Cerebellar nuclear complex (tissue), 1 donor: ENCODE measurements at places on chromosomes 7 and 10.

- DNase-seq: no peak
Measured at GRCh38 chr7:154425271-154425670, 373.1 kb downstream of the DPP6 start.

DNA sequence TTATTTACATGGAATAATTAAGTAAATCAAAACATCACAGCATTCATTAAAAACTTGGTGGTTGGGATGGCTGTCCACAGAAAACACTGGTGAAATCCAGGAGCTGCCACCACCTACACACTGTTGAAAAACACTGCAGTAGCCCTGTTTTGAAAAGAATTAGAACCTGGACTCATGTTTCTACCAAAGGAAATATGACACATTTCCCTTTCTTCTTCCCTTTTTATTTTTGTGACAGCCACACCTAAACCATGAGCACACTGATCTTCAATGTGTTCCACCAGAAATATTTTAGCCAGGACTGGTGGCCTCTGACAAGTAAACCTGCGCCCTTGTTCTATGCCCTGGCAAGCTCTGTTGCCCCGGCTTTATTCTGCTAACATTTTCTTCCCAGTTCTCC is 3.3 kb downstream of the TMEM140 start:
- DNase-seq: no peak

GRCh38 chr10:26438534-26439341 is 597 bp downstream of the APBB1IP start:
- no peak for DNase-seq

GRCh38 chr10:131802996-131803395 is 97.8 kb upstream of the PPP2R2D start:
- no peak for DNase-seq

DNA sequence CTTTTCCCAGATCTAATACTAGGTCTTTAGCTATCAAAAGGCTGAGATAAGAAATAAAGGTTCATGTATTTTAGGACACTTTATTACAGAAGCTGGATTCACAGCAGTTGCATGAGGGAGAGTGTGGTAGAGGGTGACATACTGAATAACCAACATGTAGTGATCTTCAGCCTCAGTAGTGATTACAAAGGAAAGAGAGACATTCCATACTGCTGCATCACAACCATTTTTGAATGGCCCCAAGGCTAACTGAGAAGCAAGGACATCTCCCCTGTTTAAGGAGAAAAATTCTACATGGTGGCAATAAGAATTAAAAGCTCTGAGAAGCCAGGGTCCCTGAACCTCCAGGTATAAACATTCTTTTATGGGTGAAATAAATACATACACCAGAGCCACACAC is 35.3 kb downstream of the COG5 start:
- DNase-seq: no peak

GRCh38 chr10:29250066-29250465 is 38.8 kb upstream of the LYZL1 start:
- DNase-seq: no peak

DNA sequence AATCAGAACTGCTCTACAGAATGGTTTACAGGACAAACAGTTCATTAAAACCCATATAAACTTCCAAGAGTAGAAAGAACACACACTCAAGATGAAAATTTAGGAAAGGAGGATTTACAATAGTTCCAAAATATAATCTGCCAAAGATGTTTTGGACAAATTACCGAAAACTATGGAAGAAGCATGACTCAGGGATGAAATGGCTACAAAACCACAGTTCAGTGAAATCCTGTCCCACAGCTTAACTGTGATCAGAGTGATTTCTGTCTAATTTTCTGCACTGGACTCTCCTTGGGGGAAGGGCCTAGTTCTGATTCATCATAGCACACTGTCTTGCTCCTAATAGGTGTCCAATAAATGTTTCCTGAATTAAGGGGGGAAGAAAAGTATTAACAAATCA is 82.2 kb downstream of the HIPK2 start:
- no peak for DNase-seq

DNA sequence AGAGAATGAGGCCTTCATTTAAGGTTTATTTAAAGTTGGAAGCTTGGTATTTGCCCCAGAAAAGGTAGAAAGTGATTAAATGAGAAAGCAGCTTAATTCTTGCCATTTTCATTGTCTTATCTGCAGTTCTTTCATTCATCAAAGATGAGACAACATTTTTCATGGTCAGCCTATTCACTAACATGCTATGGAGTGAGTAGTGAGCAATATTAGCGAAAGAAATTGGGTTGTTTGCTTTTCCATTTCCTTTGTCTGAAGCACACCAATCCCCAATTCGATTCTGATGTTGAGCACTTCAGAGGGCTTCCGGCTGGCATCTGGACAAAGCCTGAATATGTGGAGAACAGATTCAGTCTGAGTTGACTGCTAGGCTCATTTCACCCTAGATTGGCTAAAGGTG is 317.2 kb downstream of the BBS9 start:
- no peak for DNase-seq

DNA sequence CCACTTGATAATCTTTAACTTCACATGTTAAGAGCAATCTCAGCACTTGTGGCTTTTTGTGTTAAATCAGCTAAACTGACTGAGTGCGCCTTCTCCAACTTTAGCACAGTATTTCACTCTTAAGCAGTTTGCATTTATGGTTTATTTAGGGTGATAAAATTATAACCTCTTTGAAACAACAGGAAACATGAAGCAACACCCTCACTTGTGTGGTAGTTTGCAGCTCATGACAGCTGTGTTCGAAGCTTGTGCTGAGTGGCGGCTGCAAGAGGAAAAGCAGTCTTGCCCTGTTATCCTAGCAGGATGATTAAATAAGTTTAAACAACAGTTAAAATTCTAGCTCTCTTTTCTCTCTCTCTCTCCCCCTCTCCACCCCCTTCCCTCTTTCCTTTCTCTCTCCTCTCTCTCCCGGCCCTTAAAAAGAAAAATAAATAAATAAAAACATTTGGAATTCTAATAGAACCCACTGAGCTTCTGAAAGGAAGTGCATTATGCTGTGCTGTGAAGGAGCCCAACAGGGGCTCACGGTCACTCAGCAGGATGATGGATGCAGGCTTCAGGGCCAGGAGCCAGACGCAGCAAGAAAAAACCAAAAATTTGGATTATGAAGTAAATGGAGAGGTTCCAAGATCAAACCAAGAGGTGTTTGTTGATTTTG is 25.2 kb downstream of the OGDH start:
- no peak for DNase-seq

- DNase-seq: no peak
Measured at GRCh38 chr7:140069298-140069949, 6.7 kb upstream of the PARP12 start.

- DNase-seq: no peak
Measured at GRCh38 chr10:89053555-89053954, 63.0 kb downstream of the FAS start.

GRCh38 chr7:23356726-23357125 is 57.6 kb downstream of the MALSU1 start:
- no peak for DNase-seq

DNA sequence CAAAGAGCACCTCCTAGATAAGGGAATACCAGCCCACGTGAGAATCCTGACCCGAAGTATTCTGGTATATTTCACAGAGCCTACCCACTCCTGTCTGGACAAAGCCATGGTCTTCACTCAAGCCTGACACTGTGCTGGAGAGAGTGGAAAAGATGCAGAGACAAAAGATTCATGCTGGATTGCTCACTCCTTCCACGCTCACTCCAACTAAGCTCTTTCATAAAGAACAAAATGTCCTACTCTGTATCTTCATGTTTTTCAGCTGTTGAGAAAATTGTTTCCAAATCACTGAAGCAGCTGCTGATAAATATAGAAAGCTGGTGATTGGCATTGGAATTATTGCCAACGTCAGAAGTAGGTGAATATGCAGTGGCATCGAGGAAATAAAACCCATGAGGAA is 106.0 kb downstream of the ABLIM1 start:
- DNase-seq: no peak

- no peak for DNase-seq
Measured at GRCh38 chr7:70419526-70420380, 712.2 kb upstream of the GALNT17 start.

GRCh38 chr7:37191797-37192196 is 256.9 kb downstream of the ELMO1 start:
- no peak for DNase-seq

DNA sequence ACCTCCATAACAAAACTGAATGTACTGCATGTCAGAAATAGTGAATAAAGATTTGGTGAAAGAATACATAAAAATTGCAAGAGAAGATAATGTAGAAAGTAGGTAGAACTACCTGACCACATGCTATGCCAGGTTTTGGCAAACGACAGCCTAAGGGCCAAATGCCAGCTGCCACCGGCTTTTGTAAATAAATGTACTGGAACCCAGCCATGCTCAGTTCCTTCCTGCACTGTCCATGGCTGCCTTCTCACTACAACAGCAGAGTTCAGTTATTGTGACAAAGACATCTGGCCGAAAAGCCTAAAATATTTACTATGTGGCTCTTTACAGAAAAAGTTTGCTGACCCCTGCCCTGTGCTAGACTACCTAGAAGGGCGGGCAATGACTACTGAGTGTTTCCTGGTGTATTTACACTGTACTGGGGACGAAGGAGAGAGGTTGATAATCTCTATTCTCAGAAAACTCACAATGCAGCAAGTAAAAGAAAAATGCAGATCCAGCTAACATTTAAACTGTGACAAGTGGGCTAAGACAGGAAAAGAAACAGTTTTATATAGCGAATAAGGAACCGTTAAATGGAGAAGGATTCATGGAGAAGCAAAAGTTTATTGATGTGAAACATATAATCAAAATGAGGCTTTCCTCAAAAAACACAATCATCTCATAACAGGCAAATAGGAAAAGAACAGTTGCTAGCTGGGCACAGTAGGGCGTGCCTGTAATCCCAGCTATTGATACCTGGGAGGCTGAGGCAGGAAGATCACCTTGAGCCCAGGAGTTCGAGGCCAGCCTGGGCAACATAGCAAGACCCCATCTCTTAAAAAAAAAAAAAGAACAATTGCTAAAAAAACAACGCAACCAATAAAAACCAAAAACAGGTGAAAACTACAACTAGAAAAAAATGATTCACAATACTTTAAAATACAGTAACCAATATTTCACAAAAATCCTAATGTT is 13.7 kb downstream of the KIN start:
- DNase-seq: no peak

GRCh38 chr7:24597014-24597413 is 23.8 kb downstream of the PALS2 start:
- no peak for DNase-seq

- DNase-seq: no peak
Measured at GRCh38 chr7:115101199-115101598, 179.3 kb downstream of the MDFIC start.

DNA sequence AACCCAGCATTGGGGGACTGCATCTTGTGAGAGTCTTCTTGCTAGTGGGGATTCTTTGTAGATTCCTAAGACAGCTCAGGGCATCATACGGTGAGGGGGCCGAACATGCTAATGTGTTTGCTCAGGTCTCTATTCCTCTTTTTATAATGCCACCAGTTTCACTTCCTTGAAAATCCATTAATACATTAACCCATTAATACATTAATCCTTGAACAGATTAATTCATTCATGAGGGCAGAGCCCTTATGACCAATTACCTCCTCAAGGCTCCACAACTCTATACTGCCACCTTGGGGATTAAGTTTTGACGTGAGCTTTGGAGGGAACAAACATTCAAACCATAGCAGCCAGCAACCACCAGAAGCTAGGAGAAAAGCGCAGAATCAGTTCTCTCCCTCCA is 67.2 kb upstream of the POT1 start:
- DNase-seq: no peak

GRCh38 chr10:51918884-51919325 is 219.5 kb upstream of the CSTF2T start:
- DNase-seq: no peak

DNA sequence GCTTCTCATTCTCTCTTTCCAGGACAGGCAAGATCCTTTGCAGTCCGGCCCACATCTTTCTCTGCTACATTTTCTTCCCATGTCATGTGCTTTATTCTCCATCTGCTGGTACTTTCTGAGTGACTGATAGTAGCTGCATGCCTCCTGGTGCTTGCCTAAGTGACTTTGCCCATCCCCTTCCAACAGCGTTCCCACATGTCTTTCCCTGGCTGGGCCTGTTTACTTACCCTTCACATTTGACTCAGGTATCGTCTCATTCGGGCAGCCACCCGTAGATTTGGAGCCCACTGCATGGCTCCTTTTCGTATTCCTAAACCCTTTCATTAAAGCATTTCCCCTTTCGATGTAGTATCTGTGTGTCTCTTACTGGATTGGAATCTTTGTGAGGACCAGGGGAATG is 24.6 kb downstream of the TYW1 start:
- DNase-seq: no peak

GRCh38 chr10:124653811-124654651 is 90.1 kb downstream of the FAM53B start:
- no peak for DNase-seq
